Frontal cortex (tissue), 4 donors: ENCODE measurements at places on chromosomes 13 and 19. TPM values are rescaled to one million over a fixed set of nuclear protein-coding genes. Genes with fewer than 3 reads are reported as not detected.

DNA sequence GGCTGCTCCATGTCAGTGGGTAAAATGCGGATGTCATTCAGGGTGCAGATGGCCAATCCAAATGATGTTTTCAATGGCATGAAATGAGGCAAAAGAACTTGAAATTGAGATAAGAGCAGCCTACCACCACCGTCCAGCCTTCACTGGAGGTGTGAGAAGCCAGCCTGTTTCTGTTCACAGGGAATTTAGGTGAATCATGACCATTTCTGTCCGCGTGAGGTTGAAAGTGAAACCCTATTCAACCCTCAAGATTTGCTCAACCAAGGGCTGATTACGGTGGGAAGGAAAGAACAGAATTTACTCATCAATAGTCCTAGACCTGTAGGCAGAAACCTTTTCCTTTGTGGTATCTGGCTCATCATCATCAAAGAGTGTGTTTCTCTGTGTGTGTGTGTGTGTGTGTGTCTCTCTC lies 370.7 kb downstream of the COG6 start:
- no peak for DNase-seq

- no peak for DNase-seq
Observed at GRCh38 chr13:36124236-36124822, 6.9 kb downstream of the DCLK1 start.

- no peak for DNase-seq
Observed at GRCh38 chr19:41700381-41701195, 7.8 kb upstream of the CEACAM5 start.

- no peak for DNase-seq
Observed at GRCh38 chr19:39871362-39871761, 25.2 kb upstream of the FBL start.

DNA sequence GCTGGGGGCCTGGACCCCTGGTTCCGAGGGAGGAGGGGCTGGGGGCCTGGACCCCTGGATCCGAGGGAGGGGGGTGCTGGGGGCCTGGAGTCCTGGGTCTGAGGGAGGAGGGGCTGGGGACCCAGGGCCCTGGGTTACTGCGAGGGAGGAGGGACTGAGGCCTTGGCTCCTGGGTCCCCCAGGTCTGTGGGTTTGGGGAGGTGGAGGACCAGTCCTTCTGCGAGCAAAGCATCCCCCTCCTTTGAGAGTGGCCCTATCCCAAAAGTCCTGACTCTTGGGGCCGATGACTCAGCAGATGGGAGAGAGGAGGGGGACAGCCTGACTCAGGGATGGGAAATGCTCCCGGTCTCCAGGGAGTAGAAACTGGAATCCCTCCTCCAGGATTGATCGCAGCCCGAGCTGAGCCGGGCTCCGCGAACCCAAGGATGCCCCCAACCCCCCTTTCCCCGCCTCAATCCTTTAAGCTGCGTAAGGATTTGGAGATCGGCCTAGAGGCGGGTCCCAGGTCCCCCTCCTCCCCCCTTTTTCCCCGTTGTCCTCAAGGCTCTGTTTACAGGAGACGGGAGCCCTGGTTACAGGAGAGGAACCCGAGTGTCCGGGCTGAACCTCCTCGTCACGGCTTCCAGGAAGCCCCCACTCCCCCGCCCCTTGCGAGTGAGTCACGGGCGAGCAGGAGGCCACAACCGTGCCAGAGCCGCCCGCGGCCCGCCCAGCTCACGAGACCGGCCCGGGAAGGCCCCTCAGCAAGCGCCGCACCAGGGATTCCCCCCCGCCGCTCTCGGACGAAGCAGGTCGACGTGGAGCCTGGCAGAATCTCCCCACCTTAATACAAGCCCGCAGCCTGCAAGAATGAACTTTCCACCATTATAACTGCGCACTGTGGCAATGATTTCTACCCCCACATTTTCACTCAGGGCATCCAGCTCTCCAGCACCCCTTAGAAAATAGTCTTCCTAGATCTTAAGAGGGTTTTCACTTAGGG lies 3.0 kb upstream of the ZFP36 start:
- peak; percentile 84 for DNase-seq

GRCh38 chr19:5652261-5652660 lies 28.1 kb downstream of the MICOS13 start:
- no peak for DNase-seq

GRCh38 chr13:20270163-20270865 lies 38.2 kb upstream of the GJB6 start:
- no peak for DNase-seq

DNA sequence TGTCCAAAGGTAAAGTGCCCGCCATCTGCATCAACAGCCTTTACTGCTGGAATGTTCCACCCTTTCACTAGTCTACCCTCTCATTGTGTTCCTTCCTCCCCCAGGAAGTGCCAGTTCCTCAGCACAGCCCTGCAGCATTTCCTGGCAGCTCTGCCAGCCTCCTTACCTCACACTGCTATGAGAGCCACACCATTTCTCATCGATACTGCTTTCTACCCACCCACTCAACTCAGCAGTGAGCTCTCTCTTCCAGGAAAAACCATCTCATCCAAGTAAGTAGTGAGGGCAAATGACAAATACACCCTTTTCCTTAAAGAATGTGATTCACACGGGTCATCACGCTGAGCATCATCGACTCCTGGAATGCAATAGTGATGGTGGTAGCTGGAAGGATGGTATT lies 19.8 kb downstream of the UQCRFS1 start:
- DNase-seq = no peak

DNA sequence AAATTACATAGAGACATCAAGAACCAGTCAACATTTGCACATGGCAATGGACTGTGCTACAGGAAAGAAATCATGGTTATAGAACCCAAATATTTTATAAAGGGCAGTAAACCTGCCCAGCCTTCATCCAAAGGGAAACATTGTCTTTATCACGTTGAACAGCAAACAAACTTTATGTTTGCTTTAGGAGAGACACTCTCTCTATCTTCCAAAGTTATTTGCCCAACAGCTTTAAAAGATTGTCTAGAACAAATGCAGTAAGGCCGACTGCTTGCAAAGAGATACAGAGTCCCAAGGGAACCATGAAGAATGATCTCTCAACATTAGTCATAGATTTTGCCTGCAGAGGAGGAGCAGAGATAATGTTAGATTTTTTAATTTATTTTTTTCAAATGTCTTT lies 1323.5 kb upstream of the SLC10A2 start:
- DNase-seq = no peak

DNA sequence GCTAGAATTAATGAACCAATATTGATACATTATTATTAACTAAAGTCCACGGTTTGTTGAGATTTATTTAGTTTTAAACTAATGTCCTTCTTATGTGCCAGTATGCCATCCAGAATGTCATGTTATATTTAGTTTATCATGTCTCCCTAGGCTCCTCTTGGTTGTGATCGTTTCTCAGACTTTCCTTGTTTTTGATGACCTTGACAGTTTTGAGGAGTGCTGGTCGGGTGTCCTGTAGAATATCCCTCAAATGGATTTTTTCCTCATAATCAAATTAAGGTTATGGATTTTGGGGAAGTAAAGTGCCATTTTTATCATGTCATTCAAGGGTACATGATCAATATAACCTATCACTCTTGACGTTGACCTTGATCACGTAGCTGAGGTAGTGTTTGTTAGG lies 6.1 kb upstream of the ZNF45 start:
- DNase-seq = no peak

DNA sequence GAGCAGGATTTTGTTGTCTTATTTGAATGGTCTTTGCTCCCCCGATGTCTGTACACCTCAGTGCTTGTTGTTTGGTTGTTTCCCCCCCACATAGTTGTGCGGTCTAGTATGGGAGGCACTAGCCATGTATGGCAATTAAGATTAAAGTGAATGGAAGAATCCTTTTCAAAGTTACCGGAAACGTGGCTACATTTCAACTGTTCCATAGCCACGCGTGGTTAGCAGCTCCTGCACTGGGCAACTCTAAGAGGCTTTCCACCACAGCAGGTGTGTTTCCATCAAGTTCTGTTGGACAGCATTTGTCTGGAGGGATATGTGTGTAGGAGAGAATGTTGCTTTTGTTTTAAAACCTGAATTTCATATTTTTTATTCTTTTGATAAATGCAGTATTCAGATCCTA lies 247.3 kb downstream of the GGACT start:
- DNase-seq = no peak

GRCh38 chr13:71461892-71462291 lies 405.1 kb downstream of the DACH1 start:
- no peak for DNase-seq

- no peak for DNase-seq
Observed at GRCh38 chr13:52161181-52161646, 1.8 kb upstream of the NEK3 start.

- DNase-seq = peak; percentile 29
Observed at GRCh38 chr13:106533943-106534638, 1.4 kb downstream of the EFNB2 start.

DNA sequence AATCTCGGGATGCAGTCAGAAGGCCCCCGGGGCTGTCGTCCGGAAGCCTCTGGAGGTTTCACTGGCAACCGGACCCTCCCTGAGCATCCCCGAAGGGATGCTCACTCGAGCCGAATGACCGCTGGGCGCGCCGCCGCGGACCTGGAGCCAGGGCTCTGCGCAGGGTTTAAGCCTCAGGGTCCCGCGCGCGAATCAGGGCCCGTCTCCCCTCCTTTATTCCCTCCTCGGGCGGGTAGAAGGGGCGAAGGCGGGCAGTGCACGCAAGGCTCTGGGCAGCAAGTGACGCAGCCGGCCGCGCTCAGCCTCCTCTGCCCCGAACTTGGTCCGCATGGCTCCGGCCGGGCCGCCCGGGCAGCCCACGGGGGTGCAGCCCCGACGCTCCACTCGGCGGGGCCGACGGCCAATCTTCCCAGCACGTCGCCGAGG lies 572 bp downstream of the SHISA2 start:
- DNase-seq = no peak

DNA sequence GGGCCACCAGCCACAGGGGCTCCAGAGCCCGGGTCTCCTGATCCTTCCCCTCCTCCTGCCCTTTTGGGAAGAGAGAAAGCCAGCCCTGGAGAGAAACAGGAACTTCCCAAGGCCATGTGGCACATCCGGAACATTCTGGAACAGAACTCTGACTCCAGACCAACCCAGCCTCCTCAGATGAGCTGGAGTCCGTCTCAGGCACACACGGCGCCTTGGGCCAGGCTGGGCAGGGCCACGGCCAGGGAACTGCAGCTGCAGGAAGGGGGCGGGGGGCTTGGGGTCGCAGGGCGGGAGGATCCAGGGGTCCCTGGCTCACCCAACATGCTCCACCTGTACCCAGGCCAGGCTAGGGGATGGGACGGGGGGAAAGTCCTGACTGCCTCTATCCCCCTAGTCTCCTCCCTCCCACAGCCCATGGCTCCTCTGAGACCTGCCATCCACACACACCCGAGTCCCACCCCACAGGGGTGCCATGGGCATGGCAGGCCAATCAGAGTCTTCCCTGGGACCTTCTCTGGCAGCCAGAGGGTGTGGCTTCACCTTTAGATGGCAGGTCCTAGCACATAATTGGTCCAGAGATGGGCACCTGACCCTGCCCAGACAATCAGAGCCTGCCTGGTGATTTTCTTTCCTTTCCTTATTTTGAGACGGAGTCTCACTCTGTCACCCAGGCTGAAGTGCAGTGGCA lies 22.9 kb downstream of the SBNO2 start:
- DNase-seq = no peak

- DNase-seq = no peak
Observed at GRCh38 chr13:70995338-70995737, 871.7 kb downstream of the DACH1 start.

DNA sequence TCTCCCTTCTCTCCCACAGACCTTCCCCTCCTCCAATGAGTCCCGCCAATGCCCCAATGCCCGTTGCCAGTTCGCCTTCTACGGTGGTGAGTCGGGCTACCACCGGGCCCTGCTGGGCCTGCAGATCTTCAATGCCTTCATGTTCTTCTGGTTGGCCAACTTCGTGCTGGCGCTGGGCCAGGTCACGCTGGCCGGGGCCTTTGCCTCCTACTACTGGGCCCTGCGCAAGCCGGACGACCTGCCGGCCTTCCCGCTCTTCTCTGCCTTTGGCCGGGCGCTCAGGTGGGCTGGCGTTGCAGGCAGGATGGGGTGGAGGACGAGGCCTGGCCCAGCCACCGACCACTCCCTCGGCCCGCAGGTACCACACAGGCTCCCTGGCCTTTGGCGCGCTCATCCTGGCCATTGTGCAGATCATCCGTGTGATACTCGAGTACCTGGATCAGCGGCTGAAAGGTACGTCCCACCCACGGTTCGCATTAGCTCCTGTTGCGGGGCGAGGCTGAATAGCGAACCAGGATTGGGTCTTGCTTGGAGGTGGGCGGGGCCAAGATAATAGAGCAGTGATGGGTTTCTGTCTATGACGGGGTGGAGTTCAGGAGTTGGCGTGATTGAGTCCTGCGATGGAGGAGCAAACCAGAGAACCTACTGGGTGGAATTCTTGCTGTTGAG lies 11.1 kb downstream of the SLC44A2 start:
- no peak for DNase-seq

- peak; percentile 86 for DNase-seq
Observed at GRCh38 chr19:48332662-48333466, 7.5 kb downstream of the EMP3 start.

- DNase-seq = no peak
Observed at GRCh38 chr13:94595001-94595949, 677 bp downstream of the TGDS start.

DNA sequence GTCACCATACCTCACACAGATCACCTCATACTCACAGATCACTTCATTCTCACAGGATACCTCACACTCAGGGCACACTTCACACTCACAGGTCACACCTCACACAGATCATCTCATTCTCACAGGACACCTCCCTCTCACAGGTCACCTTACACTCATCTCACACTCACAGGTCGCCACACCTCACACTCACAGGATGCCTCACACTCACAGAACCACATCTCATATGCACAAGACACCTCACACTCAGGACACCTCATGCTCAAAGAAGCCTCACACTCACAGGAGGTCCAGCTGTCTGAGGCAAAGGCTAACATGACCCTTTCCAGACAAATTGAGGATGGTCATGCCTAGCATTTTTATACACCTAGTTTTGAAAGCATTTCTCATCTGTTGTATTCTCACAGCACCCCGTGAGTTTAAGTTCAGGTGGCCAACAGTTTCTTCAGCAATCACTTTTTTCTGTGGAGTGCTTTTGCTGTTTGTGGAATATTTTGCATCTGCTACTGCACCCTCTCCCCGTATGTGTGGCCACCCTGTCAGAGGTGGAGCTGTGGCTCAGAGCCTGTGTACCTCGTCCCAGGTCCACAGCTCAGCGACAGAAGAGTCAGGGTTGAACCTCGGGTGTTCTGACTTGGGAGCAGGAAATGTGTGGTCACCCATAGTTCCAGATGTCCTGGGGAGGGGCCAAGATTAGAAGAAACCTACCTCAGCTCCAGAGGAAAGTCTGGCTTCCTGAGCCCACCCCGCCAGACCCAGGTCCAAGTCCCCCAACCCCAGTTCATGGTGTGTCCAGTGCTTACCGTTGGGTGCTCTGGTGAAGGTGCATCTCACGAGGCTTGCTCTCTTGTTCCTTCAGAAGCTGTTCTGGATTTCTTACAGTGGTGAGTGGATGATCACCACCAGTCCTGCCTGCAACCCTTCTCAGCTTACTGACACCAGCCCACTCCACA lies 7.6 kb downstream of the F7 start:
- DNase-seq = no peak

GRCh38 chr13:110913322-110914080 lies 1.4 kb downstream of the ANKRD10 start:
- no peak for DNase-seq

- no peak for DNase-seq
Observed at GRCh38 chr19:5563935-5564612, 3.7 kb downstream of the TINCR start.

The LRRC4B gene
- total RNA-seq = 78.3 TPM

The COG3 gene
- 43.6 TPM for total RNA-seq

The HTR2A gene
- total RNA-seq = 13.0 TPM

The ZNF723 gene
- not detected for total RNA-seq

The ZNF558 gene
- total RNA-seq = 50.1 TPM

The TPTE2 gene
- total RNA-seq = 0.41 TPM

The MZF1 gene
- total RNA-seq = 11.0 TPM

The PPM1N gene
- 0.82 TPM for total RNA-seq

The CLIP3 gene
- total RNA-seq = 24.9 TPM

The SCEL gene
- 0.41 TPM for total RNA-seq
